Iris pigment epithelial cell (primary cell): ENCODE measurements at places on chromosomes 2 and 18.
A peak's percentile ranks its signal among the peaks of the same experiment; 100 is the strongest.

- DNase-seq: no peak
Measured at GRCh38 chr2:151181524-151181923, 80.1 kb downstream of the RBM43 start.

DNA sequence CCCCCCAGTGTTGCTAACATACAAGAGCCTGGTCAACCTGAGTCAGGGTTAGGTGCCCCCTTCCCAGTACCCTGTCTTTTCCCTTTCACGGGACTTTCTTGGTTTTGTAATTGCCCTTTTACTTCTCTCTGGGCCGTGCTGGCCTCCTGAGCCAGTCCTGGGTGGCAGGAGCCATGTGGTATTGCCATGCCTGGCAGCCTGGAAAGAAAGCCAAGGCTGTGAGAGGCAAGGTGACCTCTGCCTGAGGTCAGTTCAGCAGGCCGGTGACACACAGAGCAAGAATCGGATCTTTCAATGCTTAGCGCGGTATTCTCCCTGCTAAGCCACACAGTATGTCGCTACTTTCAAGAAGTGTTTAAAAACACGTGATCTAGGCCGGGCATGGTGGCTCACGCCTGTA, 52.3 kb downstream of the C18orf63 start:
- DNase-seq: no peak

DNA sequence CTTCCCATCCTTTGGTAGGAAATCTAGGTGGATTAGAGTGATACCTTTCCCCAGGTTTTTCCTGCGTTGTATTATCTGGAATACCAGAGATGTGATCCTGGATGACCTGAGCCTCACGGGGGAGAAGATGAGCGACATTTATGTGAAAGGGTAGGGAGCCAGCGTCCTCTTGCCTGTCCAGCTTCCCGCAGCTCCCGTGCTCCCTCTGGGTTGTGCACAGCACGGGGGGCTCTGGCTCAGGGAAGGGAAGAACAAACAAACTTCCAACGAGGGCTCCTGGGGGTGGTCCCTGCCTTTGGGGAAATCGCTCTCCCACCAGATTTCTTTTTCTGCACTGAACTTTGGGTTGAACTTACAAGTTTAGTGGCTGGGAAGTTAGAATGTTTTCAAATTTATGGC, 215.7 kb downstream of the DYSF start:
- DNase-seq: no peak

GRCh38 chr2:102513355-102513939, 40.4 kb downstream of the SLC9A4 start:
- no peak for DNase-seq

DNA sequence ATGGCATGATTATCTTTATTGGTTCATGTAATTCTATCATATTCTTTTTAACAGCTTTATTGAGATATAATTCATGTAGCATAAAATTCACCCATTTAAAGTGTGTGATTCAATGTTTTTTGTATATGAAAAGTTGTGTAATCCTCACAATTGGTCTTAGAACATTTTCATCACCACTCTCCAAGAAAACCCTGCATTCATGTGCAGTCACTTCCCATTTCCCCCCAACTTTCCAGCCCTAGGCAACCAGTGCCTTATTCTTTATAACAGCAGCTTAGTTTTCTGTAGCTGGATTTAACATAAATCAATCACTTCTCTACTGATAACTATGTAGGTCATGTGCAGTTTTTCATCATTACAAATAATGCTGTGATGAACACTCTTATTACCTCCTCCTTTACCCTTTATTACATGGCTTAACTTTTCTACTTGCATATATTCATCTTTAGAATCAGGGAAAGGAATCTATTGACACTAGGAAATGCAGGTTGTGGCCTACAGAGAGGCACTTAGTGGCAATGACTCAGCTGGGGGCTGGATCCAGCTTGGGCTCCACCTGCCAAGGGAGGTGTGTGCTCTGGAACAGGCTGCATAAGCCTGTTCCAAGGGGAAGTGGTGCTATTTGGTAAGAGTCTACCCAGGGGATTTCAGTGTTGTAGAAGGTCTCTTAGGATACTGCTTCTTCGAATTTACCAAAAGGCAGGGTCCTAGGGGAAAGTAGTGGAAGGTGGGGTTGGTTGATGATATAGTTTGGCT, 89.1 kb downstream of the ETAA1 start:
- DNase-seq: peak; percentile 36

DNA sequence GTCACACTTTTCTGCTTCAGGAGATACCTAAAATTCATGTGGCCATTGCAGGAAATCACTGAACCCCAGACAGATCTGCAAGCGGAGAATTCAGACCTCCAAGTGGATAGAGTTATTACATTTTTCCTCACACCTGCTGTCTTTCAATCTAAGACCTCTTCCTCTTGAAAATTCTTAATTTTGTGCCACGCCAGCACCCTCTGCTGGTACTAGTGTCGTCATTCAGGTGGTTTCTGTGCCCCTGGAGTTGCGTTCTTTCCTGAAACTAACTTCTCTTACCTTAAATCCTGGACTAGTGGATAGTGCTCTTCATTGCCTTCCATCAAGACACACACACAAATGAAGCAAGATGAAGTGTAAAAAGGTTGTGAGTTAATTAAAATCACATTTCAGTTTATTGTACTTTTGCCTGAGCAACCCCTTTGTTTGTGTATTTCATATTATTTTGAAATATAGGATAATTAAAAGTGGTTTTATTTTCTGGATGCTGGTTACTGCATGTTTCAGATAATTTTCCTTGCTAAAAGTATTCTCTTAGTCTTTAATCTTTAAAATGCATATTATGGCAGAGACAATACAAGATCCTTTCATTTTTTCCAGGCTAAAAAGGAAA, 1.6 kb upstream of the DNER start:
- DNase-seq: peak; percentile 15

DNA sequence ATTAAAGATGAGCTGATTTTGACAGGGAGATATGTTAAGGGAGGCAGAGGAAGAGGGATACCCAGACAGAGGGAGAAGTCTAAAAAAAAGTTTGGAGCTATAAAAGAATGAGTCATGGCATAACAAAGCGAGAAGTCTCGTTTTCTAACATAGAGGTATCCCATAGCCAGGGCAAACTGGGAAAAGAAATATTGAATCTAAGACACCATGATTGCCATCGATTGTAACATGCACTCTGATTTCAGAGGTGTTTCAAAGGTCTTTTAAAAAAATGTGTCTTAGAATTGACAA, 110.7 kb downstream of the MDH1 start:
- DNase-seq: peak; percentile 15
